ENCODE measurements at places on chromosomes 5 and 9. TPM values are rescaled to one million over a fixed set of nuclear protein-coding genes. Genes with fewer than 3 reads are reported as not detected.

DNA sequence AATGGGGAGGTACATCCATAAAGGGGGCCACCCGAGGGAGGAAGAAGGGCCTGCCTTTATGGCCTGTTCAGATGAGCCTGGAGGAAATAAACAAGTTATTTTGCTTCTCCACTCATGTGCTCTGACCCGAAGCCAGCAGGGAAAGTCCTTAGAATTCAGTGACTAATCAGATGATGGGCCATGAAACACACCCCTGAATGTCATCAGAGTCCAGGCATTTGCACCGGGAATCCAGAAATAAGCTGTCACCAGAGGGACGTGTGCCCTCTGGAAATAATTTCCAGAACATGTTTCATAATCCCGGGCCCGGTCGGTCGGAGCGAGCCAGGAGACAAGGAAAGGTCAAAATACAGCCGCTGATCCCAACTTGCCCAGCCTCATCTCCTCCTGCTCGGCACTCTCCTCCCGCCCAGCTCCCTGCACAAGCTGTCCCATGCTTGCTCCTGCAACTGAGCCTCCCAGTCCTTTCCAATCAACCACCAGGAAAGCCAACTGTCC is 73.6 kb upstream of the ZNF622 start:
- no peak for DNase-seq

GRCh38 chr5:73322437-73323076 is 126.0 kb downstream of the FOXD1 start:
- DNase-seq = no peak

- no peak for DNase-seq
Observed at GRCh38 chr5:127322403-127322802, 31.8 kb downstream of the MEGF10 start.

DNA sequence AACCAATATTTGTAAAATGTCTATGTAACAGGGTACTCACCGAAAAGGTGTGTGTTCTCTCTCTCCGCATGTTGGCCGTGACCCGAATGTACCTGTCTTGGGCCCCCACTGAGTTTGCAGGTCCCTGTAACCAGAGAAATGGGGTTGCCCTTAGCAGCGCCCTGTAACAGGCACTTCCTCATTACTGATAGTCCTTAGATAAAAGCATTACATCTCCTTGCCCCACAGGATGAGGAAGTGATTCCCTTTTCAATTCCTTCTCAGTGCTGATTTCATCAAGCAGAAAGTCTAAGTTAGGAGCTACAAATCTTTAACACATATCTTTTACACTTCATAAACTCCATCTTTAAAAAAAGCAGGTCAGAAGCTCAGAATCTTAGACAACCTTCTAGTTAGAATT is 15.2 kb upstream of the HMHB1 start:
- DNase-seq = no peak

DNA sequence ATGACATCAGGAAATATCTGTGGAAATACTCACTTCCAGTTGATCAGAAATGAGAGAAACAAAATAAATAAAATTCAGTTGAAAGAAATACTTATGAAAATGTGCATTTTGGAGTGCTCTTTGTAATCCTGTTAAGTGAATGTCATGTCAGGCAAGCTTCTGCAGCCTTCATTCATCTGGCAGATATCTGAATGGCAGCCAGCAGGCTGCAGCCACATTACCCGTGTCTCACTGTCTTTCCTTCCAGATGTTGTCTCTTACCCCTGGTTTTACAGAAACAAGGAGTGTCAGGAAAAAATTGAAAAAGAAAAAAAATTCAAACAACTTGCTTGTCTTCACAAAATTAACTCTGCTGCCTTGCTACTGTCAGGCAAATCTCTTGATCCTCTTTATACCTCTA is 445.0 kb upstream of the RIOK2 start:
- no peak for DNase-seq

DNA sequence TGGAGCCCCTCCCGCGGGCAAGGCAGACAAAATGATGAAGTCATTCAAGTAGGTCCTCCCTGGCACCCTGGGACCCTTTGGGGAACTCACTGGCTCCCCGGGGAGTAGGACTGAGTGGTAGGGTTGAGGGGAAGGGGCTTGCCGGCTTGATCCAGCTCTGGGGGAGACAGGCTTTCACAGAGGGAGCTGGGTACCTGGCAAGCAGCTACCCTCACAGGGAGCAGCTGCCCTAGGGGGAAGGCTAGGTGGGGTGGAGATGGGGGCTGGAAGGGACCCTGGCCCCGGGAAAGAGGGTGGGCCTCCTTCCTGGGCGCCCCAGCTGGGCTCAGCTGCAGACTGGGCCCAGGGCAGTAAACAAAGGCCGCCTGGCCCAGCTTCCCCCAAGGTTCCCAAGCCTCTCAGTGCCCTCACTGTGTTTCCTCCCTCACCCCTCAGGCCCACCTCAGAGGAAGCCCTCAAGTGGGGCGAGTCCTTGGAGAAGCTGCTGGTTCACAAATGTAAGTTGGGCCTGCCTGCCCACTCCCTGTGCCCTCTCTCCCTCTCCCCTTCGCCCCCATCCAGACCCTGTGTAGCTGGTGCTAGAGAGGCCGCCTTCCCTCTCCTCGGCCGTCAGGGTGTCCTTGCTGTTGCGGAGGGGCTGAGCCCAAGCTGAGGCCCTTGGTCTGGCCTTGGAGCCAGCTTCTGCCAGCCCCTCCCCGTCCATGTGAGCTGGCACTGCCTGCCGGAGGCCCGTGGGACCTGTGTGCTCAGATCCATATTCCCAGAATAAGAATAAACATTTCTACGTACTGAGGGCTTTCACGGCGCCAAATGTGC is 131.2 kb downstream of the RGS3 start:
- no peak for DNase-seq

DNA sequence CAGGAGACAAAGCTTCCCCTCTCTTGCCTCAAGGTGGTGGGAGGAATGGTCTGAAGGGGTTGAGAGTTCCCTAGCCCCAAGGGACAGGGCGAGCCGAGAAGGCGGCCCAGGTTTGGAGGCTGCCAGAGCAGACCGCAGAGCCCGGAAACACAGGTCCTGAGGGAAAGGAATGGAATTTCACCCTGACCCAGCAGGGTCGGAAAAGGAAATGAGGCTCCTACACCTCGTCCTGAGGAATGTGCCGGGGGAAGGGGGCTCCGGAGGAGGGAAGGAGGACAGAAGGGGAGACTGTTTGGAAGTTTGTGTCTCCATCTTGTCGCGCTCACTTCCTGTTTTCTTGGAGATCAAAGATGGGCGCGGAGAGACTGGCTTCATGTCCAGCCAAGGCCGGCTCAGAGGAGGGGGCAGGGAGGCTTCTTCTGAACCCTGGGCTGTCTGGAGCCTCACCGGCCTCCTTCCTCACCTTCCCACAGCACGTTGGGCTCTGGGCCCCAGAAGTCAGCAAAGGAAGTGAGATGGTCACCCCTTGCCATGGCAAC is 9.6 kb downstream of the ENG start:
- no peak for DNase-seq

DNA sequence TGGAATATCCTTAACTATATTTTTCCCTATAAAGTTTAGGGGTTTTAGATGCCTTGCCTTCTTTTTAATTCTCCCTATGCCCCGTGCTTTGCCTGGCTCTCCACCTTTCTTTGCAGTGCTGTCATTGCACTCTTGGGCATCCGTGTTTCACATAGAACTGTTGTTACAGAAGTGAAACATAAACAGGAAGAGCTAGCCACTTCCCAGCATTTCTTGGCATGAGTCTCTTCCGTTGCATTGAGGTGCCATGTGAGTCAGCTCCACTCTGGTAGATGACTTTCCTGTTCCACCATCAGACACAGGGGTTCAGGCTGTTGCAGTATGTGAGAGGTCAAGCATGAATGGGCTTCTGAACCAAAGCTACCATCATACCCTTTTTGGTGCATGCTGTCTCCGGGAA is 73.4 kb downstream of the ANGPTL2 start:
- peak; percentile 67 for DNase-seq

GRCh38 chr5:149069711-149070110 is 6.8 kb upstream of the SH3TC2 start:
- DNase-seq = no peak

DNA sequence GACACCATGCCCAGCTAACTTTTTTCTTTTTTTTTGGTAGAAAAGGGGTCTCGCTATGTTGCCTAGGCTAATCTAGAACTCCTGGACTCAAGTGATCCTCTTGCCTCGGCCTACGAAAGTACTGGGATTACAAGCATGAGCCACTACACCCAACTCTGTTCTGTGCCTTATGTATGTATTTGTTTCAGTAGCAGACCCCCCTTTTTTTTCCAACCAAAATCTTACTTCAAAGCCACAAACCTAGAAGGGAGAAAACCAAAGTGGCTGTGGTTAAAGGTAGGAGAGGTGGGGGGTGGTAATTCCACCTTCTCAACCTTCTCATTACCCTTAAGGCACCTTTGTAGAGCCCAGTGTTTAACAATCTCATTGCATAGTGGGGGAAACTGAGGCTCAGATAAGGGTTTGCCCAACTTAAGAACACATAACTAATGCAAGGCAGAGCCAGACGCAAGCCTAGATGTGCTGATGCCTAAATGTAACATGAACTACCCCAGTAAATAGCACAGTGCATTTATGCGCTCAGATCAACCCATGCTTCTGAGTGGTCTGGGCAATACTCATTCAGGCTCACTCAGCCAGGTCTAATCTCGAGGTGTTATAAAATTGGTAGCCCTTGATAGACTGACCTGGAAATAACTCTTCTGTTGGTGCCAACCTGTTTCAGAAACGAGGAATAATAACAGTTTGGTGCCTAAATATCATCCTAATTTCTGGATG is 33.0 kb downstream of the ITK start:
- DNase-seq = no peak

ANKRD18B gene
- total RNA-seq = 3.4 TPM

MLANA gene
- total RNA-seq = not detected

GRAMD2B gene
- 34.4 TPM for total RNA-seq

PCDHGB4 gene
- total RNA-seq = 6.7 TPM

CETN3 gene
- total RNA-seq = 29.0 TPM

BTNL8 gene
- total RNA-seq = 0.14 TPM

PCDHGC3 gene
- 27.6 TPM for total RNA-seq

All from prostate gland (tissue), 2 donors.